EL (cell line): ENCODE measurements at places on chromosomes 4 and X.

DNA sequence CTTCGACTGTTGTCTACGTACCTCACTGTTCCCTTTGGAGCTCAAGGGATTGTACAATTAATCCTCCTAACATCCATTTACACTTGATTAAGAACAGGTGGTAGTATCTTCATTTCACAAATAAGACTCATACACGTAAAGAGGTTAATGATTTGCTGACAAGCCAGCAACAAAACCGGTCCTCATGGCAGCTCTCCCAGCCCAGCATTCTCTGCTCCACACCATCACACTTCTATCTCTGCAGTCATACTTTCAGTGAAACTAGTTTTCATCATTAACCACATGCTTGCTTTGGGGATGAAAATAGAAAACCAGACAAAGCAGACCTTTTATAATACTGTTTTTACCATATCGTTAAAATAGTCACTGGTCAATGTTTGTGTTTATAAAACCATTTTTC, 28.7 kb upstream of the CASK start:
- no peak for DNase-seq

GRCh38 chr4:155759372-155760252, 791 bp downstream of the GUCY1B1 start:
- peak; percentile 13 for DNase-seq

DNA sequence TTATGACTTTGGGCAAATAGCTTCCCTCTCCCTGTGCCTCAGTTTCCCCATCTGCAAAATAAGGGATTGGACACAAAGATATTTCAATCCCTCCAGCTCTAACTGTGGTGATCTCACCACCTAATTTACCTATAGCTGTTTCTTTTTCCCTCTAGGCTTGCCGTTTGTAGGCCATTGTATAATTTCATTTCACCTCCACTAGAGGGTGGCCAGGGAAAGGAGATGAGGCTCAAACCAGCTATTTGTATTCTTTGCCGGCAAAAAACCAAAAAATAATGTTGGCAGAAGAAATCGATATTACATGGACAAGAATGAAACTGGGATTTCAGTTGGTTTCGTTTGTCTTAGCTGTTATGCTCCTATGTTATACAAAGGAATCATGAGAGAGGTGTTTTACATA, 36.1 kb upstream of the DOCK11 start:
- DNase-seq, result peak; percentile 42

DNA sequence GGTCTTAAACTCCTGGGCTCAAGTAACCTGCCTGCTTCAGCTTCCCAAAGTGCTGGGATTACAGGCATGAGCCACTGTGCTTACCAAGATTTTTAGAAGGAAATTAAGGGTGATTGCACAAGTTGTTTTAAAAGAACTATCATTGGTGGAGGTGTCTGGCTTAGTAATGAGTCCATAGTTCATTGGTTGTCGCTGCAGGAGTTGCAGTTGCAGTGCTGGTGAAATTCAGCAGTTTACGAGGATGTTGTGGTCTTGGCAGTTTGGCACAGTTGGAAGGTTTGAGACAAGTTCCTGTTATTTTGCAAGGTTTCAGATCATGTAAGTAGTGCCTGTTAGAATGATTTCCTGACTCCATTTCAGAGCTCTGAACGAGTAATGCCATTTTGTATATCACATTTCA, 48.1 kb downstream of the RAB40AL start:
- DNase-seq, result peak; percentile 11

DNA sequence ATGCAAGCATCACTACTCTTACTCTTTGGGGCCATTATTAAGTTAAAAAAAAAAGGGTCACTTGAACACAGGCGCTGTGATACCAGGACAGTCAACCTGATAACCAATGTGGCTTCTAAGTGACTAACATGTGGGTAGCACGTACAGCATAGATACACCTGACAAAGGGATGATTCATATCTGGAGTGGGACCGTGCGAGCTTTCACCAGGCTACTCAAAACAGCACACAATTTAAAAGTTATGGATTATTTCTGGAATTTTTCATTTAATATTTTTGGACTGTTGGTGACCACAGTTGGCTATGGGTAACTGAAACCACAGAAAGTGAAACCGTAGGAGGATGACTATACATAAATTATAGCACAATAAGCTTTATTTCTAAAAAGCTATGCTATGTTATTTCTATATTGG, 113.8 kb upstream of the STIM2 start:
- DNase-seq, result no peak
